ENCODE measurements at places on chromosomes 5 and 9.
A peak's percentile ranks its signal among the peaks of the same experiment; 100 is the strongest.

GRCh38 chr5:73395256-73395655, 53.3 kb downstream of the FOXD1 start:
- no peak for DNase-seq

GRCh38 chr9:2798423-2798822, 45.5 kb downstream of the PUM3 start:
- no peak for DNase-seq

GRCh38 chr9:136799079-136799853, 3.1 kb downstream of the CCDC183 start:
- peak; percentile 60 for DNase-seq

- DNase-seq, result no peak
Observed at GRCh38 chr9:72542917-72543316, 21.5 kb downstream of the TMC1 start.

- no peak for DNase-seq
Observed at GRCh38 chr9:93567271-93567959, 9.0 kb upstream of the PHF2 start.

GRCh38 chr9:95507464-95508241, 9.1 kb downstream of the PTCH1 start:
- DNase-seq, result peak; percentile 37
